T-helper 2 cell treated with Interferon-gamma antibody and Interleukin-4, amounts not matched to agents 5 μg/mL and 100 μg/mL, for 36 hours (primary cell): ENCODE measurements at places on chromosomes 5 and 9.

GRCh38 chr9:35349287-35349990, 140.5 kb upstream of the RUSC2 start:
- no peak for DNase-seq
- peaks cover 6% of the 10 kb centered on the region for H3K27me3 ChIP-seq
- H3K4me3 ChIP-seq: no peak overlapping the region
- H3K27ac ChIP-seq: no peak overlapping the region

- no peak for DNase-seq
- H3K36me3 ChIP-seq: no peaks in the 10 kb centered on the region
Observed at GRCh38 chr5:178125253-178125906, 5.4 kb upstream of the RMND5B start.

DNA sequence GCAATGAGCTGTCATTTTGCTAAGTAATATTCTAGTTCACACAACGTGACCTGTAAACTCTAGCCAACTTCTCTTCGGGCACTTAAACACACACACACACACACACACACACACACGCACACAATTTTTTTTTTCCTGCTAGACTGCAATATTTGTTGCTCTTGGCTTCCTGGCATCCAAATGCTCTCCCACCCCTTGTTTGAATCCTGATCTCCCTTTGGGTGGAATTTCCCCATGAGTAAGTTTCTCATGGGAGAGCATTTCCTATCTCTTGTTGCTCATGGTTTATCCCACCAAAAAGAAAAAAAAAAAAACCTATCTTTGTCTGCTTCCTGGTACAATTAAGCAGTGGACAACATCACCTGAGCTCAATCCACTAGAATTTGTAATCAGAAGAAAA, 54.7 kb upstream of the TSLP start:
- no peak overlapping the region for H3K27ac ChIP-seq
- no peaks in the 10 kb centered on the region for H3K4me1 ChIP-seq
- H3K36me3 ChIP-seq: no peaks in the 10 kb centered on the region

GRCh38 chr9:115495052-115495635, 377.2 kb upstream of the TNC start:
- DNase-seq: no peak
- H3K4me1 ChIP-seq: no peaks in the 10 kb centered on the region
- H3K36me3 ChIP-seq: no peaks in the 10 kb centered on the region
- H3K27me3 ChIP-seq: peaks cover 2% of the 10 kb centered on the region

GRCh38 chr5:26329562-26330189, 708.7 kb downstream of the CDH9 start:
- no peak overlapping the region for H3K4me3 ChIP-seq
- no peak for DNase-seq
- H3K27me3 ChIP-seq: no peaks in the 10 kb centered on the region

- no peaks in the 10 kb centered on the region for H3K36me3 ChIP-seq
- no peaks in the 10 kb centered on the region for H3K4me1 ChIP-seq
- H3K4me3 ChIP-seq: no peak overlapping the region
Observed at GRCh38 chr5:143781993-143782520, 29.9 kb upstream of the HMHB1 start.

DNA sequence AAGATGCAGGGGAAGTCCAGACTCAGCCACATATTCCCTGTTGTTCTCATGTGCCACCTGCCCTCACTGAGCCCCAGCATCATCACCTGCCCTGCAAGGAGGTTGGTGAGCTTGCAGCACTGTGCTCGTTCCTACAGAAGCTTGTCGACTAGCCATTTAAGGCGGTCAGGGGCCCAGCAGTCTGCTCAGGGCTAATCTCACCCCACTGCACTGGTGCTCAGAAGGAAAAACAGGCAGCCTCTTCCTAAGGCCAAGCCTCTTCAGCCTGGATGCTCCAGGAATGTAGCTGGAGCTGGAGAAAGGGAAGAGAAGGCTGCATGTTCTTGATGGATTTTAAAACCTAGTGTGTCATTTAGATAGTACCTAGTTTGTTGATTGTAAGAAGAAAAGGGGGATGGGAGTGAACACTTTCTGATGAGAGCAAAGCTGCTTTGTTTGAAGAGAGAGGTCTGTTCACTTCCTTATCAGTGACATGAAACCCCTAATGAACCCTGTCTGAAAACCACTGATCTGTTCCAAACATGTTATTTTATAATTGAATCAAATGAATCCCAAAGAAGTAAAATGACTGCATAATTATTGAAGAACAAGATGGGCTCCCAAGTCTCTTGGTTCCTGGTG, 10.6 kb upstream of the ASPN start:
- no peaks in the 10 kb centered on the region for H3K36me3 ChIP-seq
- H3K4me3 ChIP-seq: no peak overlapping the region
- H3K27me3 ChIP-seq: no peaks in the 10 kb centered on the region
- DNase-seq: no peak
- peaks cover 7% of the 10 kb centered on the region for H3K4me1 ChIP-seq

DNA sequence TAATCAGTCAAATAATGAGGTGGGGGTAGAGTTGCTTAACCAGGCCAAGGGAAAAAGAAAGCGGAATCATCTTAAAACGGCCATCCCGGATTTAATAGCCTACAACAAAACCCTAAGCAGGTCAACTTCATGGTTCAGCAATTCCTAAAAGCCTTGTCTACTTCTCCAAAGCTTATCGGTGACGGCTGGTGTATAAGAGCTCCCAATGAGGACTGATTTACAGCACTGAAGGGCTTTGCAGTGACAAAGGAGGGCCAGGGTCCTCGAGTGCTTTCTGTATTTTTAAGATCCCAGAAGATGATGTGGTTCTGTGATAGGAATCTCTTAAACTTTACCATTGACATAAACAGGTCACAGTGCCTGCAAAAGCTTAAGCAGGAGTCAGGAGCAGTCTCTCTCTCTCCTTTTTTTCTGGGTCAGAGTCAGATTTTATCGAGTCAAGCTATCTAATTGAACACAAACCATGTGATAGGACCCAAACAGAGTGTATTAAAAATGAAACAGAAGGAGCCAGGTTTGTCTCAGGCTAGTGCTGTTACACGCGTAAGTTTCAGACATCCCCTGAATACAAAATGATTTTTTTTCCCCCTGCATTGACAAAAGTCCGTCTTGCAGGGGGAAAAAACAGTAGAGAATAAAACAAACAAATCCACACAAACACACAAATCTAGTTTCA, 663.6 kb upstream of the ZNF608 start:
- H3K27ac ChIP-seq: no peak overlapping the region
- DNase-seq: no peak
- peaks cover 2% of the 10 kb centered on the region for H3K4me1 ChIP-seq
- no peaks in the 10 kb centered on the region for H3K27me3 ChIP-seq

DNA sequence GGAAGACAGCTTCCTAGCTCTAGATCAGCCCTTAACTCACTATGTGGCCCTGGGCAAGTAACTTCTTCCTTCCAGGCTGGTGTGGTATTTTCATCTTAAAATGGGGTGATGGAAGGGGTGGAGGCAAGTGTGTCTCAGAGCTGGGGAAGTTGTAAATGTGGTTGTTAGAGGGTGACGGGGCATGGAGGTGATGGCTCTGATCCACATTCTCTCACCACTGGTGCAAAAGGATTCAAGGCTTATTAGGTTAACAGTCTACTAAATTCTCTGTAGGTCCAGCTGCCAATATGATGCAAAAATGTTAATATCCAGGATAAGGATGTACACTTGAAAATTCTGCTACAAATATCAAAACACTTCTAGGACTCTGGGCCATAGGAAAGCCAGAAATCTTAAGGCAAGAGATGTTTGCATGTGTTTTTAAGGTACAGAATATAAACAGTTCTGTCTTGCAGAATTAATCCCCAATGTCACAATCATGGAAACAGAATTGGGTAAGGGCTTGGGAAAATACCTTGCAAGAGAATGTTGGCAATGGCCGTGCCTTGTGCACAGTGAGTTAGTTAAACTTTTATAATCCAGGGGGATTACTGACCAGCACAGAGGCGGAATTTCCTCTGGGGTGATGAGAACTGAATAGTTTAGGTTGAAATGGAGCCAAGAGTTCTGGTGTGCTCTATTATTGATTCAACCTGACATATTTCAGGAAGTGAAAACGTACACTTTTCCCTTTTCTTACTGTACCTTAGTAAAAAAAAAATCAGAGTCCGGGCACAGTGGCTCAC, 19.8 kb downstream of the TNFSF15 start:
- H3K27ac ChIP-seq: no peak overlapping the region

GRCh38 chr5:74422671-74423070, 217.9 kb downstream of the ENC1 start:
- H3K27me3 ChIP-seq: peaks cover 8% of the 10 kb centered on the region
- no peaks in the 10 kb centered on the region for H3K36me3 ChIP-seq

DNA sequence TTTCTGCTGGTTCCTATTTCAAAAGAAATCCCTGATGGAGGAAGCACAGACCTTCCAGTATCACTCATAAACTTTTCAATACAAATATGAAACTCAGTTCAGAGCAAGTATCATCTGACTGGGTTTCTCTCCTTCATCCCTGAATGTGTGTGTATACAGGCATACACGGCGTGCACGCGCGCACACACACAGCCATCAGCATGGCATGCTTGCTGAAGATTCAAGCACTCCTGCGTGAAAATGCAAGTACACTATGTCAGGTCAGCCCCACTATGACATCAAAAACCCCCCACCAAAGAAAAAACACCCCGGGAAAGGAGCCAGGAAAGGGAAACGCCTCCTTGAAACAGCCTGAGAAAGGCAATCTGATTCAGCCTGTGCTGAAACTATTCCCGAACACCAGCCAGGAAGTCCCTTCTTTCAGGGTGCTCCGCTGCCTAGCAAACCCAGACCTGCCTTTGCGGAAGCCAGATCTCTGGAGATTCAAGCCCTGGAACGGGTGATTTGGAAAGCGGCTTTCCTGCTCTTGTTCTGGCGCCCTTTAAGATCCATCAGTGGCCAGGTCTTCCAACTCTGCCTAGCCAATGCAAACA, 831 bp downstream of the KLHL3 start:
- no peak overlapping the region for H3K27ac ChIP-seq
- H3K4me3 ChIP-seq: no peak overlapping the region
- peak; percentile 13 for DNase-seq
- peaks cover 20% of the 10 kb centered on the region for H3K4me1 ChIP-seq
- H3K36me3 ChIP-seq: peaks cover 4% of the 10 kb centered on the region

- H3K27ac ChIP-seq: no peak overlapping the region
- no peak overlapping the region for H3K4me3 ChIP-seq
- DNase-seq: no peak
- peaks cover 25% of the 10 kb centered on the region for H3K27me3 ChIP-seq
Observed at GRCh38 chr9:97808415-97808814, 44.6 kb upstream of the FOXE1 start.
